ENCODE measurements at places on chromosomes 5 and 9.

- DNase-seq: no peak
Observed at GRCh38 chr5:119178435-119178834, 107.5 kb downstream of the DMXL1 start.

DNA sequence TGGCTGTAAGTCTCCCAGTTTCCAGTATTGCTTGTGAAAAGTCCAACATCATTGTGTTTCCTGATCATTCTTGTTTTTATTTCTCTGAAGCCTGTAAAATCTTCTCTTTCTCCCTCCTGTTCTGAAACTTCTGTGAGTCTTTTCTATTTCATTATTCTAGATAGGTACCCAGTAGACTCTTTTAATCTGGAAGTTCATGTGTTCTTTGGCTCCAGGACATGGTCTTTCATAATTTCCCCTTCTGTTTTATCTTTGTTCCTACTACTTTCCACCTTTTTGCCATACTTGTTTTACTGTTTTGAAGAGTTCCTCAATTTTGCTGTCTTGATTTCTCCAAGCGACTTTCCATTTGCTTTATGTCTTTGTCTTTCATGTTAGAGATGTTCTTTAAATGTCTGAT lies 168.1 kb downstream of the APBA1 start:
- no peak for DNase-seq

- DNase-seq: no peak
Observed at GRCh38 chr5:88886252-88886651, 3.3 kb upstream of the MEF2C start.

DNA sequence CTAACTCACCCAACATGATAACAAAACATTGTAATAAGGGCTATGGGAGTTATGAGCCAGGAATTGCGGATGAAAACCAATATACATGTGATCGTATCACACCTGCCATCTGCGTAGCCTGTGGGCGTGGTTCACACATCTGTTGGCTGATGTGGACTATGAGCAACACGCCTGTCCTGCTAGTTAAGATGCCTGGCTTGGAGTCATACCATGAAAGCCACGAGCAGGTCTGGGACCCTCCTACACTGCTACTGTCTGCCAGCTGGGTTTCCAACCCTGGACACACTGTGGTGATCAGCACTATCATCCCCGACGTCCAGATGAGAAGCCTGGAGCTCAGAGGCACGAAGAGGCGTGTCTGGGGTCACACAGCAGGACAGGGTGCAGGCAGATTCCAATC lies 40.2 kb downstream of the STK10 start:
- no peak for DNase-seq

DNA sequence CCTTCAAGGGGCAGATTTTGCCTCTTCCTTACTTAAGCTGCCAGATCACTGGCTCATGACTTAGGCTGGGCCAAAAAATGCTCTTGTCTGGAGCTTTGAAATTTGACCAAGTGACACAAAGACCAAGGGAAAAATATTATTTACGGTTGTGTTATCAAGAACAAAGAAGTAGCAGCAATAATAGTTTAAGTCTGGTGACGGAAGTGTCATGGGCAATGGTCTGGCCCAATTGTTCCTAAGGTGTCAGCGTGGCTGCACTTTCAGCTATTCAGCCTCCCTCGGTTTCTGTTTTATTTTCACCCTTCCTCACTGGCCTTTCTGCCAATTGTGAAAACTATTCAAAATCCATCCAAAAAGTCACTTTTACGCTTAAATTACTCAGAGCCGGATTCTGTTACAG lies 185.3 kb downstream of the CDH18 start:
- DNase-seq: no peak

DNA sequence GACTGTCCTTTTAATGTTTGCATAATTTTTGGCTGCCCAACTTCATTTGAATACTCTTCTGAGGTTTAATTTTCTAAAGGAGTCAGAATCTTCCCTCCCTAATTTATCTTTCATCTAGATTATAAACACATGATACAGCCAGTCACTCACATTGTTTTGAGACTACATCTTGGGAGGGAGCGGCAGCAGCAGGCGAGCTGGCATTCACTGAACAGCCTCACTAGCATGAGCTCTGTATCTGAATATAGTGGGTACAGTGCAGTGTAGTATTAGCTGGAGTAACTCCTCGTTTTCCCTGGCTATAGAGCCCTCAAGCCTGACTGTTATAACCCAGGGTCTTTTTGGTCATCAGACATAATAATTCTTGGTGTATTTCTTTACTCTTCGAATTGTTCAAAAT lies 969.2 kb upstream of the COX7C start:
- DNase-seq: no peak

GRCh38 chr9:35367451-35367850 lies 122.5 kb upstream of the RUSC2 start:
- DNase-seq: no peak

DNA sequence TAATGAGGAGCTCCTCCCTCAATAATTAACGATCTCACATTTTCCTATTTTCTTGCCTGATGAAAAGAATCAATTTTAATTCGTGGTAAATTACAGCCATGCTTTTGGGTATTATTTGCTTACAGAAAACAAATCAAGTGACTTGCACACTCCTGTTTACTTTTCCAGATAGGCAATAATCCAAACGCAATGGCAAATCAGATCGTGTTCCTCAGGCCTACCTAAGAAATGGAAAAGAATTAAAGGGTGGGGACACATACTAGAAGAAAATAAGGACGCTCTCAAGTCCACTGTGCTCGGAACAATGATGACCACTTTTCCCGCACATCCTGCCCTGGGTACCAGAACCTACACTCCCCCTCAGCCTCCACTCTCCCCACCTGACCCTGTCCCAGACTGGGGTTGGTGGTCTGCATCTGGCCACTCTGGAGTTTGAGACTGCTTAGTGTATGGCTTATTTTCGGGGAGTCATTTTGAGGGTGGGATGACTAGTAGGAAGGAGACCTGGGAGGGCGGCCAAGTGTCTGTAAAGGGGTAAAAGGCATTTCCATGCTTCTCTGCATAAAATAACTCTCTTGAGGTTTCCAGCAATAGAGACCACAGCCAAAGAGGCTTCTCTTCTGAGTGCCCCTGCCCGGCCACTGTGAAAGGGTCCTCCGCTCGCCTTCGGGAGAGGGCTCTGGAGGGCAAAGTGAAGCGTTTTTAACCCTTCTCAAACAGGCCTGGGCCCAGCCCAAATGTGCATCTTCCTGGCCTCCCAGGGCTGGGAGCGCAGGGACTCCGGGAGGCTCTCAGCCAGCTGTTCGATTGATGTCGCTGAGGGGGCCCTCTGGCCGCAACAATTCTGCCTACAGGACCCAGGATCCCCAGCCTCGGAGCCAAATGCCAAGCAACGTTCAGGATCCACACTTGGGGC lies 4.5 kb upstream of the OTP start:
- DNase-seq: no peak

- DNase-seq: no peak
Observed at GRCh38 chr9:20321423-20322082, 300.7 kb downstream of the MLLT3 start.

DNA sequence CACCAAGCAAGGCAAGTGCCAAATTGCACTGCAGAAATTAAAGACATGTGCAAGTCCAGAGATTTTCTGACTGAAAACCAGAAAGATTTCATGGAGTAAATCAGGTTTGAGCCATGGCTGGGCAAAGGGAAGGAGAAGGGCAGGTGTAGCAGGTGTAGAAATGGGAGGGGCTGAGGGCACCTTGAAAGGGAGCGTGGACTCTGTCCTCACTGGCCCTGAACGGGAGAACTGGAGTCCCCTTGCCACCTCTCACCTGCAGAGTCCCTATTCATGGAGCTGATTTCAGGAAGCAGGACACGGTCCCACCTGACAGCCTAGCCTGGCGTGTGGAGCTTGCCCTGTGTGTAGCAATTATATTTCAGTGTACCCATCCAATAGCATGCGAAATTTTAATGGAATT lies 46.3 kb downstream of the UBE2QL1 start:
- no peak for DNase-seq

DNA sequence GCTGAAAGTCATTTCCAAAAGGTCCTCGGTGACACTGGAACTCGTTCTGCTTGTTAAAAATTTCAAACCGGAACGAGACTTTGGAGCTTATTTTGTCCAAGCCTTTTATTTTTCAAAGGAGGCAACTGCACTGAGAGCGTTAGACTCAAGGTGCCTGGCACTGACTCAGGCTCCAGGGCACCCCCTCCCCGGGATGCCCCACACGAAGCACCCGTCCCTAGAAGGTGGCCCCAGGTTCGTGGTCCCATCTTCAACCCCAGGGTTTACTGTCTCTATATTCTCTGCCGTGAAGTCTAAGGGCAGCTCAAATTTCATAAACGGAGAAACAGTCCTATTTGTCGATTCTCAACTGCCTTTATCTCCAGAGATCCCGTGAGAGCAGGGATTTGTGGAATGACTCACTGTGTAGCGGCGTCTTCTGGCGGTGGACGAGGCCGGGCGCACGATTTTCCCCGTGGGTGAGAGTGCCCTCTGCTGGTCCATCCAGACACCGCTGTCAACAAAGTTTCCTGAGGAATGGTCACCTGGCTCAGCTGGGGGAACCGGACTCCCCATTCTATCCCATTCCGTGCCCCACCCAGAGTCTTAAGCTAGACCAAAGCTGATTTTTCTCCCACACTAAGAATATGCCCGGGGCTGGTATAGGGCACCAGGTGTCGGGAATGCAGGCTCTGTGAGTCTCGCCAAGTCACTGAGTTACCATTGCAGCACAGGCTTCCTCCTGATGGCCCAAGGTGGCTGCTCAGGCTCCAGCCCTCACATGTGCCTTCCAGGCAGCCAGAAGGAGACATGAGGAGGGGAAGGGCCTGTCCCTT lies 27.1 kb upstream of the SLC6A19 start:
- peak; percentile 73 for DNase-seq

DNA sequence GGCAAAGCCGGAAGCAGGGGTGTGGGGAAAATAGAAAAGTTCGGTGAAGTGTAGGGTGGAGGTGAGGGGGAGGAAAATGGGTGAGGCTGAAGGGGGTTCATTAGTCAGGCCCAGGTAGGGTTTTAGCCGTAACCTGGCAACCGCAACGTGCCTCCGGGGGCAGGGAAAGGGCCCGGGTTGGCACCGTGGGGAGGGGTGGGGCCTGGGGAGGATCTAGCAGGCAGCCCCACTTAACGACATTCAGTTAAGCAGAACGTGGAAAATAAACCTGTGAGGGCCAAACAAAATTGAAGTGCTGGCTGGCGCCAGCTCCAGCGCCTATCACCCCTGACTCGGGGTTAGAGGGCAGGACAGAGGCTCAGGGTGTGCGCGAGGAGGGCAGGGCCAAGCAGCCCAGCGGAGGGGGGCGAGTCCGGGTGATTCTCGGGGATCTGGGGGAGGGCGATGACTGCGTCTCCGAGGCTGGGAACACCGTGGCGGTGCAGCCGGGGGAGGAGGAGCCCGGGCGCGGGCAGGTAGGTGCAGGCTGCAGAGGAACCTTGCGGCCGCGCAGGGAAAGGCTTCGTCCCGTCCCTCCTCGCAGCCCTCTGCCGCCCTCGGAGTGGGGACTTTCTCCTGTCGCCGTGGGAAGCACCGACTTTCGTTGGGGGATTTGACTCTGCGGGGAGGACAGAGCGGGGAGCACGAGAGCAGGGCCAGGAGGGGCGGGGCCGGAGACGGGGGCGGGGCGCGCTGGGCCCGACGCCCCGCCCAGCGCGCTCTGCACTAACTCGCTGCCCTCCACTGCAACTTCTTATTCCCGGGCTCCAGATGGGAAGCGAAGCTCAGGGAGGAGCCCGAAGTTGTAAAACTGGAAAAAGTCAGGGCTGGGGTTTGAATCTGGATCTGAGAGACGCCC lies 5.1 kb downstream of the RGS14 start:
- DNase-seq: peak; percentile 65

GRCh38 chr5:144130306-144130705 lies 40.2 kb downstream of the YIPF5 start:
- DNase-seq: no peak

DNA sequence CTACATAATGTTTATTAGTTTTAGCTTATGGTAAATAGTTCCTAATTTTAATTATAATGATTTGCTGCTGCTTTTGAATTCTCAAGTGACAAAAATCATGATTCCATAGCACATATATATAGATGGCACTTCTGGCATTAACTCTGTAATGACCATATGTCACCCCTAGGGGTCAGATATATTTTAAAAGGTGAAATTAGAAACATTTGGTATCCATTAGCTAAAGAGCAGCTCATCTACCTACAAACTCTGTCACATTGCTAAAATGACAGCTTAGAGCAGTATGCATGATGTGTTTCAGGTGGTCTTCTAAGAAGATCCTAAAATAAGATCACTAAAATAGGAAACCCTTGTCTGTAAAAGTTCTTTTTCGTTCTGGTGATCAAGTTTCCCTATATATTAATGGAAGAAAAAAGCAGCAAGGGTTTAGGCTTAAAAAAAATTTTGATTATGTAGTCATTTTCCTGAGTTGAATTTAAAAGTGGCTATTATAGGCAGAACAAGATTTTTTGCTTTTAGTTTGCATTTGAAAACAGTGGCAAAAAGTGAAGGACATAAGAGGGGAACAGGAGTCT lies 157.7 kb upstream of the POU5F2 start:
- DNase-seq: no peak

DNA sequence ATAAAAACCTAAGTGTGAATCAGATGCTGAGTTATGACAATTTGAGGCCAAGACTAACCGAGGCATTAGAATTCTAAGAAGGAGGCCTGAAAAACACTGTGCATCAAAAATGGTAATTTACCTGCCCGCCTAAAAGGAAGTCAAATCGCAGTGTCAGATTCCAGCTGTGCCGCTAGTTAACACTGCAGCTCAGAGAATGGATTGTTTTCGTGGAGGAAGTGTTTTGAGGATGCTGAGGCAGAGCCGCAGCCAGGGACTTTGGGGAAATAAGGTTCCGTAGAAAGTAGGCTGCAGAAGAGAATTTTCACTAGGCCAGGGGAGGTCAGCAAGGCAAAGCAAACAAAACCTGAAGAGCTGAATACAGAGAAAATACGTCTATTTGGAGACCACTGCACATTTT lies 226.4 kb upstream of the ISL1 start:
- DNase-seq: no peak

- DNase-seq: no peak
Observed at GRCh38 chr9:38287420-38287985, 105.0 kb upstream of the ALDH1B1 start.

DNA sequence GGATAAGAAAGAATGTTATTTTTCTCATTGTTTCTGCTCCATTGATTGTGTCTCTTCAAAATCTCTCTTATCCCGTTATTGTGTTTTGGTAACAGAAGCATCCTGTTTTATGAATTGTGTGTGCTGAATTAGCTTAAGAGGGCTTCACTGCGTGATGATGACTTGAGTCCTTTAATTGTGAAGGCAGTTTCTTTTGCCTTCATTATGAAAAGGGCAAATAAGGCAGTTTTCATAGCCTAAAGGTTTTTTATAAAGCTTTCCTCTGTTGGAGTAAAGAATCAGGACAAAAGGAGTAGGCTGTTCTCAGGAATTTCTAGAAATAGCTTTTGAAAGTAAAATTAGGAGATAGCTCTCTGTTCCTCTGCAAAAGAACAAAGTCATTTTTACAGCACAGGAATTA lies 169.8 kb downstream of the FOCAD start:
- no peak for DNase-seq

- DNase-seq: peak; percentile 18
Observed at GRCh38 chr5:178284996-178285395, 52.4 kb upstream of the PHYKPL start.

GRCh38 chr5:10461904-10462555 lies 20.4 kb downstream of the ROPN1L start:
- DNase-seq: no peak

GRCh38 chr5:36150676-36151433 lies 832 bp downstream of the LMBRD2 start:
- peak; percentile 49 for DNase-seq
